Stomach (tissue), 19 donors: ENCODE measurements at places on chromosomes 6 and 20. TPM values are rescaled to one million over a fixed set of nuclear protein-coding genes. Genes with fewer than 3 reads are reported as not detected.

CALHM6 gene
- 8.1 TPM for total RNA-seq

ADTRP gene
- total RNA-seq, result 31.9 TPM

HCK gene
- total RNA-seq, result 1.8 TPM

REM1 gene
- not detected for total RNA-seq

BHLHE23 gene
- not detected for total RNA-seq

DNA sequence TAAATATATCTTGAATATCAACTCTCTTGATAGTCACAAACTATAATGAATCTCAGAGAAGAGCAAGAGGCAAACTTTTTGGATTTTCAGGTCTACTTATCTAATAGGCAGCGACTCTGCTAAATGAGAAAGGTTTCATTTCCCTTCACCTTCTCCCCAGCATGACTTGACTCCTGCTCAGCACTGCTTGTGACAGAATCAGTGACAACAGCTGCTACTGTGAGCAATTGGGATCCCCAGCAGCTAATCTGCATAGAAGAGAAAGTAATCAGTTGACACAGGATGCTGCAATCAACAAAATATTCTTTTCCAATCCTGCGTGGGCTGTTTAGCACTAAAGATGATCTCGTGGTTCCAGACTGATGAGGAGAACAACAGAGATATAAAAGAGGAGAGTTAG is 205.5 kb downstream of the MMUT start:
- H3K27ac ChIP-seq, result no peak overlapping the region
- no peaks in the 10 kb centered on the region for H3K27me3 ChIP-seq
- H3K36me3 ChIP-seq, result no peaks in the 10 kb centered on the region
- no peaks in the 10 kb centered on the region for H3K4me1 ChIP-seq
- no peak overlapping the region for H3K4me3 ChIP-seq

GRCh38 chr6:41767112-41767833 is 12.4 kb downstream of the FRS3 start:
- no peak overlapping the region for H3K4me3 ChIP-seq
- no peaks in the 10 kb centered on the region for H3K27me3 ChIP-seq
- peaks cover 20% of the 10 kb centered on the region for H3K36me3 ChIP-seq
- H3K4me1 ChIP-seq, result peaks cover 37% of the 10 kb centered on the region
- H3K27ac ChIP-seq, result peak overlapping the region; percentile 83
- DNase-seq, result peak; percentile 86

GRCh38 chr6:38118791-38119365 is 299.4 kb downstream of the ZFAND3 start:
- DNase-seq, result peak; percentile 33
- peaks cover 6% of the 10 kb centered on the region for H3K4me1 ChIP-seq
- H3K4me3 ChIP-seq, result no peak overlapping the region
- no peaks in the 10 kb centered on the region for H3K27me3 ChIP-seq
- H3K27ac ChIP-seq, result no peak overlapping the region

GRCh38 chr20:10603971-10604864 is 69.6 kb downstream of the JAG1 start:
- H3K4me1 ChIP-seq, result peaks cover 6% of the 10 kb centered on the region
- peak overlapping the region; percentile 77 for H3K27ac ChIP-seq

DNA sequence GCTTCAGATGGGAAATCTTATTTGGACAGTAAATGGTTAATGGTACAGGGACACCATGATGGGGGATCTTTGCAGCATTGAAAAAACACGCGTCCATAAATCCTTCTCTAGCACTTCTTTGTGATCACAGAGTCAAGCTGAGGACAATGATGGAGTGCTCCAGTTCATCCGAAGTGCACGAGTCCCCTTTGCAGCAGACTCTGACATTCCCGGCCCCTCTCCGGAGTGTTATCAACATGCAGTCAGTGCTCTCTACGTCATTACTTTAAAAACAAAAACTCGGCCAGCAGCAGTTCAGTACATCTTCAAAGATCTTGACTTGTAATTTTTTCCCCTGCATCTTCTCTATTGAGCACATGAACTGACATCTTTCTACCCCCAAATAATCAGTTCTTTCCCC is 185.5 kb upstream of the AKAP12 start:
- no peaks in the 10 kb centered on the region for H3K27me3 ChIP-seq
- H3K27ac ChIP-seq, result no peak overlapping the region
- peaks cover 6% of the 10 kb centered on the region for H3K4me1 ChIP-seq
- no peaks in the 10 kb centered on the region for H3K36me3 ChIP-seq
- no peak overlapping the region for H3K4me3 ChIP-seq
- no peak for DNase-seq

DNA sequence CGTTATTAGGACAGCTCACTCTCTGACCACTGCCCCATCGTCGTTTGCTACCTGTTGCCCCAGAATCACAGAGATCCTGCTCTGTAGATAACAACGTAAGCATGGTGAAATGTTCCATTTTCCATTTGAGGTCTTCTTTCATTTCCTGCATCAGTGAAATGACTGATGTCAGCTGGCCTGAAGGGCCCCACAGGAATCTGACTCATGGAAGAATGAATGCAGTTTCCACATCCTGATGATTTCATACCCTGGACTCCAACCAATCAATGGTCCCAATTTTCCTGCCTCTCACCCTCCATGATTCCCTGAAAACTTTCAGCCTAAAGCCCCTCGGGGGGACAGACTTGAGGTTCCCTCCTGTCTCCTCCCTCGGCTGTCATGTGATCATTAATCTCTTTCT is 394.4 kb upstream of the CDH4 start:
- no peak overlapping the region for H3K4me3 ChIP-seq
- no peak overlapping the region for H3K27ac ChIP-seq
- peaks cover 9% of the 10 kb centered on the region for H3K27me3 ChIP-seq
- H3K4me1 ChIP-seq, result no peaks in the 10 kb centered on the region
- no peak for DNase-seq

GRCh38 chr20:14687313-14687712 is 349.9 kb upstream of the FLRT3 start:
- H3K27me3 ChIP-seq, result no peaks in the 10 kb centered on the region
- H3K36me3 ChIP-seq, result no peaks in the 10 kb centered on the region
- DNase-seq, result no peak

GRCh38 chr20:63172726-63173125 is 43.2 kb downstream of the YTHDF1 start:
- no peak overlapping the region for H3K4me3 ChIP-seq
- H3K4me1 ChIP-seq, result peaks cover 25% of the 10 kb centered on the region
- DNase-seq, result no peak

GRCh38 chr6:79082304-79082703 is 4.2 kb upstream of the PHIP start:
- H3K4me1 ChIP-seq, result no peaks in the 10 kb centered on the region
- no peak overlapping the region for H3K27ac ChIP-seq
- H3K4me3 ChIP-seq, result no peak overlapping the region
- no peak for DNase-seq
- no peaks in the 10 kb centered on the region for H3K27me3 ChIP-seq

DNA sequence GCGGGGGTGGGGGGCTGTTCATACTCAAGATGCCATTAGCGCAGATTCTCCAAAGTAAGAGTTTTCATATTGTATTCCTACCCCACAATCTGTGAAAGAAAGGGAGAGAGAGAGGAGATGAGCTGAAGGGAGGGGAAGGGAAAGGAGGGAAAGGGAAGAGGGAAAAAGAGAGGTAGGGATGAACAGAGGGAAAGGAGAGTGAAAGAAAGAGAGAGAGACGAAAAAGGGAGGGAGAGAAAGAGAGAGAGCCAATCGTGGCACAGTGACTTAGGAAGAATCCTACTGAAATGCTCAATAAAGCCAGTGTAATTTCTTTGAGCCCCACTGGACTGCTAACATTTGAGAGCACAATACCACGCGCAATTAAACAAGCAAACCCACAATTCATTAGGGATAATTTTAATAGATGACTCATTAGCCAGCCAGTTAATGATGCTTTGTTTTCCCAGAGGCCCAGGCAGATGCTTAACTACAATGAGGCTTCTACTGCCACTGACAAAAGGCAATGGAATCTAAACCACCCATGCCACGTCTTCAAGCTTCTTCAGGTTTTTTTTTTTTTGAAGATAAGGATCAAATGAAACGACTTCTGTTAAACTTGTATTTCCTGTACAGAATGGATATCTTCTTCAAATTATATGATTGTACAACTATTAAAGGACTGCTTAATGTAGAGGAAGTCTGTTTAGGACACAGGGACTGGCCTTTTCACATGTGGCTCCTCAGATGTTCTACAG is 306.8 kb downstream of the FOXC1 start:
- H3K4me1 ChIP-seq, result no peaks in the 10 kb centered on the region
- no peak for DNase-seq
- no peaks in the 10 kb centered on the region for H3K27me3 ChIP-seq
- peaks cover 29% of the 10 kb centered on the region for H3K36me3 ChIP-seq

- no peak overlapping the region for H3K4me3 ChIP-seq
- H3K36me3 ChIP-seq, result no peaks in the 10 kb centered on the region
- DNase-seq, result peak; percentile 20
- H3K27ac ChIP-seq, result no peak overlapping the region
- H3K27me3 ChIP-seq, result no peaks in the 10 kb centered on the region
Measured at GRCh38 chr20:60586269-60587050, 628.2 kb downstream of the CDH26 start.

DNA sequence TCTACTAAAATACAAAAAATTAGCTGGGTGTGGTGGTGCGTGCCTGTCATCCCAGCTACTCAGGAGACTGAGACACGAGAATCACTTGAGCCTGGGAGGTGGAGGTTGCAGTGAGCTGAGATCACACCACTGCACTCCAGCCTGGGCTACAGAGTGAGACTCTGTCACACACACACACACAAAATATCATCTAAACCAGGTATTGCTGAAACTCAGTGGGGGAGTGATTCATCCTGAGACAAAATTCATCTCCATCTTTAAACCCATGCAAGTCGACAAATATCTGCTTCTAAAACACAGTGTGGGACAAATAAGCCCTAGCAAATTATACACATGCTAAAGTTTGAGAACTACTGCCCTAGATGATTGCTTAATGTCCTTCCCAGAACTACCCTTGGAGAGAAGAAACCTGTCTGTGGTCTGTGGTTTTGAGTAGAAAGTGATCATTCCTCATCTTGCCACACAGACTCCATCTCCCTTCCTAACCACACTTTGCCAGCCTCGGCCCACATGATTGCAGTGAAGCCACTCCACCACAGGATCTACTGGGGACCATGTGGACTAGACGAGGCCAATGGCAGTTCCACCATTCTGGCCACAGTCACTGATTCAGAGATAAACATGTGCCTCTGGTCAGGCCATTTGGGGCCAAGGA is 130.3 kb downstream of the OPRM1 start:
- no peak overlapping the region for H3K27ac ChIP-seq
- DNase-seq, result no peak
- H3K4me1 ChIP-seq, result no peaks in the 10 kb centered on the region
- no peaks in the 10 kb centered on the region for H3K27me3 ChIP-seq
- H3K36me3 ChIP-seq, result no peaks in the 10 kb centered on the region
- H3K4me3 ChIP-seq, result no peak overlapping the region

GRCh38 chr6:149446791-149447376 is 37.9 kb downstream of the ZC3H12D start:
- H3K27ac ChIP-seq, result no peak overlapping the region
- DNase-seq, result no peak
- no peak overlapping the region for H3K4me3 ChIP-seq
- peaks cover 18% of the 10 kb centered on the region for H3K4me1 ChIP-seq
- peaks cover 15% of the 10 kb centered on the region for H3K27me3 ChIP-seq

GRCh38 chr6:18515767-18516166 is 128.6 kb downstream of the RNF144B start:
- no peaks in the 10 kb centered on the region for H3K27me3 ChIP-seq
- no peaks in the 10 kb centered on the region for H3K36me3 ChIP-seq
- DNase-seq, result no peak
- H3K27ac ChIP-seq, result no peak overlapping the region

DNA sequence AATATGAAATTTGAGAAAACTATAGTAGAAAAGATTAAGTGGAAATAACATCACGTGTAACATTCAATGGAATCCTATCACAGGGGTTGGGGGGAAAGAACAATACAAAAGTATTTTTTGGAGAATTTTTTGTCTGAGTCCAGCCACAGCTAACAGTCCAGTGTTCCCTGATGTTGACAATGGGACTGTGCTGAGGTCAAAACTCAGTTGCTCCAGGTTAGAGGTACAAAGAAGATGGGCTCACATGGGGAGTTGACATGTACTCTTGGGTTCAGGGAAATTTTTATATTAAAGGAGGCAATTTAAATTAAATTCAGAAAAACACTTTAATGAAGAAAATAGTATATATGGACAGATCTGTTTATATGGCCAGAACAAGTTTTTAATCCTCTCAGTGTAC is 995 bp downstream of the MYCT1 start:
- DNase-seq, result no peak
- no peak overlapping the region for H3K27ac ChIP-seq
- H3K4me1 ChIP-seq, result no peaks in the 10 kb centered on the region
- no peaks in the 10 kb centered on the region for H3K36me3 ChIP-seq
- no peak overlapping the region for H3K4me3 ChIP-seq
- no peaks in the 10 kb centered on the region for H3K27me3 ChIP-seq

GRCh38 chr6:19891451-19891850 is 54.3 kb downstream of the ID4 start:
- H3K36me3 ChIP-seq, result no peaks in the 10 kb centered on the region
- no peak overlapping the region for H3K27ac ChIP-seq
- no peaks in the 10 kb centered on the region for H3K27me3 ChIP-seq

GRCh38 chr20:58652606-58653294 is 1.7 kb downstream of the STX16 start:
- H3K27ac ChIP-seq, result peak overlapping the region; percentile 95
- H3K4me1 ChIP-seq, result peaks cover 67% of the 10 kb centered on the region
- H3K36me3 ChIP-seq, result peaks cover 7% of the 10 kb centered on the region

GRCh38 chr6:52498538-52499017 is 78.3 kb downstream of the TRAM2 start:
- peaks cover 5% of the 10 kb centered on the region for H3K4me1 ChIP-seq
- peak overlapping the region; percentile 53 for H3K27ac ChIP-seq
- H3K36me3 ChIP-seq, result peaks cover 21% of the 10 kb centered on the region
- DNase-seq, result no peak
- no peak overlapping the region for H3K4me3 ChIP-seq

- H3K27me3 ChIP-seq, result peaks cover 72% of the 10 kb centered on the region
- peak; percentile 67 for DNase-seq
- peaks cover 33% of the 10 kb centered on the region for H3K4me1 ChIP-seq
- no peaks in the 10 kb centered on the region for H3K36me3 ChIP-seq
- no peak within 1 kb of the TSS for H3K27ac ChIP-seq
Measured at GRCh38 chr6:133241086-133241900, at the start of gene EYA4. TSS of gene EYA4 (plus strand) at chr6:133241357. CDS start at chr6:133274781, 33,424 bp downstream.

DNA sequence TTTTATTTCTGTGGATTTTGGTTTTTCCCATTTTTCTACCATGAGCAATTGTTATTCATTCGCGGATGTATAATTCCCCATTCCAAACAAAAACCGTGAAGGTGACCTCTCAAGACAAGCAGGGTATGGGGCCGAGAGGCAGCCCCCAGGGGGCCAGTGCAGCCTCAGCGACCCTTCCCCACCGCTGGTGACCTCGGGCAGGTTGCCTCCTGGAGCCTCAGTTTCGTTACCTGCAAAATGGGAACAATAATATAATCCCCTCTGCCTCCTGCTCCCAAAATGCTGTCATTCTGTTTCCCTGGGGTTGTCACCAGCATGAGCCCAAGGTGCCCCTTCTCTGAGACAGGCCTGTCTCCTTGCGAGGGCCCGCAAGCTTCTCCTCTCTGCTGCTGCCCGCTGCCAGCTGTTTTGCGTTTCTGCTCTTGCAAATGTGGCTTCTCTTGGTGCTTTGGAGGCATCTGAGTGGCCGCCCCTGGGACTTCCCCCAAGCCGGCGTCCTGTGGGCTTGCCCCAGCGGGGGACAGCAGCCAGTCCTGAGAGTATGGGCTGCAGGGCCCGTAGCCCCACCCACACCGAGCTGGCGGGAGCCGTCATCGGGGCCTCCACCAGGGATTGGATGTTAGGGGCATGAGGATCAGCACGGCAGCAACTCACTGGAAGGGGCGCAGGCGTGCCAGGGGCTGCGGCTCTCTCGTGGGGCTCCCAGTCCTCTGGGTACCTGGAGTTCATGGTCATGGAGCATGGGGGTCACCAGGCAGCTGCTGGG is 161.9 kb downstream of the TAF4 start:
- DNase-seq, result no peak
- no peaks in the 10 kb centered on the region for H3K36me3 ChIP-seq
- H3K27me3 ChIP-seq, result peaks cover 36% of the 10 kb centered on the region
- peaks cover 6% of the 10 kb centered on the region for H3K4me1 ChIP-seq
- H3K4me3 ChIP-seq, result no peak overlapping the region
- H3K27ac ChIP-seq, result no peak overlapping the region
